A549 treated with Hydrocortisone at 1 μM for 4 hours (cell line): ENCODE measurements at places on chromosomes 2 and 18. TPM values are rescaled to one million over a fixed set of nuclear protein-coding genes. Genes with fewer than 3 reads are reported as not detected.

The IGFBP5 gene
- total RNA-seq = 0.14 to 0.17 TPM (median 0.17 TPM) in 5 replicates

The PROKR1 gene
- total RNA-seq = not detected in 5 replicates

The SERPINB8 gene
- 9.2 to 11.4 TPM (median 9.3 TPM) in 5 replicates for total RNA-seq

The PLB1 gene
- 1.5 to 2.6 TPM (median 1.9 TPM) in 5 replicates for total RNA-seq

The TSPYL6 gene
- not detected in 5 replicates for total RNA-seq

The REG1B gene
- not detected in 5 replicates for total RNA-seq

The GKN2 gene
- total RNA-seq = 1.8 to 3.1 TPM (median 2.5 TPM) in 5 replicates

The LNPK gene
- total RNA-seq = 9.5 to 14.3 TPM (median 12.3 TPM) in 5 replicates

The OLA1 gene
- 109 to 131 TPM (median 122 TPM) in 5 replicates for total RNA-seq

The CARF gene
- 0.74 to 1.4 TPM (median 1.2 TPM) in 5 replicates for total RNA-seq

The LAMA1 gene
- 0.06 to 0.26 TPM (median 0.07 TPM) in 5 replicates for total RNA-seq

The GULP1 gene
- total RNA-seq = 25.9 to 43.4 TPM (median 28.6 TPM) in 5 replicates

The DSEL gene
- 0.37 to 0.62 TPM (median 0.43 TPM) in 5 replicates for total RNA-seq

The MAL gene
- total RNA-seq = 0.15 to 0.23 TPM (median 0.20 TPM) in 5 replicates

The CCDC102B gene
- 0.18 to 0.81 TPM (median 0.28 TPM) in 4 of 5 replicates, not detected in the other for total RNA-seq

The CRYBA2 gene
- not detected in 5 replicates for total RNA-seq

The SLC8A1 gene
- 0.21 to 0.41 TPM (median 0.29 TPM) in 5 replicates for total RNA-seq

The FNDC4 gene
- total RNA-seq = 3.5 to 5.8 TPM (median 4.4 TPM) in 5 replicates

The RELCH gene
- 11.8 to 15.8 TPM (median 12.4 TPM) in 5 replicates for total RNA-seq

The CEBPZ gene
- 63.0 to 86.2 TPM (median 70.9 TPM) in 5 replicates for total RNA-seq

The LBX2 gene
- 2.4 to 4.3 TPM (median 3.6 TPM) in 5 replicates for total RNA-seq

The TMEM198 gene
- total RNA-seq = 0.70 to 1.3 TPM (median 1.0 TPM) in 5 replicates

The DSG2 gene
- total RNA-seq = 43.0 to 81.7 TPM (median 62.8 TPM) in 5 replicates
